ENCODE measurements at places on chromosomes 2 and 18.
A peak's percentile ranks its signal among the peaks of the same experiment; 100 is the strongest.

- DNase-seq = no peak
These were observed 41.5 kb downstream of the HDAC4 start for GRCh38 chr2:239359196-239359912.

DNA sequence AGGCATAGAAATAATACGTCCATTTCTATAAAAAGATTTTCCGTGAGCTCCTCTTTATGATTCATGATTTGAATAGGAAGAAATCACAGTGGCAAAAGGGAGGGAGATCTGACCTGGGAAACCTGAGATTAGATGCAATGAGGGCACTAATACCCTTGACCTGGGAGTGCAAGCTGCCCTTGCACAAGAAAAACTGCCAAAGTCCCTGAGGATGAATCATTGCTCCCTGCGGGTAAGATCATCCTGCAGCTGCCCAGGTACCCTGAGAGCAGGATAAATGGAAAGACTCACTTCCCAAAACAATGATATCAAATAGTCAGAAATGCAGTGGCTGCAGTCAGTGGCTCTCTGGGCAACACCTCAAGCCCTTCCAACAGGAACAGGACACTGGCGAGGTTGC, 11.6 kb downstream of the FHL2 start:
- no peak for DNase-seq

- DNase-seq = no peak
These were observed 87.0 kb upstream of the KCNH7 start for GRCh38 chr2:162925595-162925994.

GRCh38 chr2:18219676-18220075, 340.8 kb downstream of the RDH14 start:
- DNase-seq = no peak

GRCh38 chr2:121688820-121689219, 39.6 kb upstream of the CLASP1 start:
- no peak for DNase-seq

- no peak for DNase-seq
These were observed 94.2 kb upstream of the EPAS1 start for GRCh38 chr2:46202987-46203386.

DNA sequence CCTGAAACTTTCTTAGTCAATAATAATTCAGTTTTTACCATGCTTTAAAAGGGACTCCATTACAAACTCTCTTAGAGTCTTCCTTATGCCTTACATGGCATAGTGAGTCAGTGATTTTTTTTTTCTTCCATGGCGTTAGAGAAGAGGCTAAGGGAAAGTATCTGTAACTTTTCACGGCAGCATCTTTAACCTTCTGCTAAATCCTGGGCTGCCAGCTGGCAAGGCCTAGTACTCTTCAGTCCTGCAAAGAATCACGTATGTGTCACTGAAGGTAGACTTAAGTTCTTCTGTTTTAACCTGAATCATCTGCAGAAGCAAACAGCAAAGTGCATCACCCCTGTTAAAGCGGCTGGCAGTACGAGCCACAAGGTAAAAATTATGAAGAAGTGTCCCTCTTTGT, 286.3 kb upstream of the FN1 start:
- DNase-seq = no peak

DNA sequence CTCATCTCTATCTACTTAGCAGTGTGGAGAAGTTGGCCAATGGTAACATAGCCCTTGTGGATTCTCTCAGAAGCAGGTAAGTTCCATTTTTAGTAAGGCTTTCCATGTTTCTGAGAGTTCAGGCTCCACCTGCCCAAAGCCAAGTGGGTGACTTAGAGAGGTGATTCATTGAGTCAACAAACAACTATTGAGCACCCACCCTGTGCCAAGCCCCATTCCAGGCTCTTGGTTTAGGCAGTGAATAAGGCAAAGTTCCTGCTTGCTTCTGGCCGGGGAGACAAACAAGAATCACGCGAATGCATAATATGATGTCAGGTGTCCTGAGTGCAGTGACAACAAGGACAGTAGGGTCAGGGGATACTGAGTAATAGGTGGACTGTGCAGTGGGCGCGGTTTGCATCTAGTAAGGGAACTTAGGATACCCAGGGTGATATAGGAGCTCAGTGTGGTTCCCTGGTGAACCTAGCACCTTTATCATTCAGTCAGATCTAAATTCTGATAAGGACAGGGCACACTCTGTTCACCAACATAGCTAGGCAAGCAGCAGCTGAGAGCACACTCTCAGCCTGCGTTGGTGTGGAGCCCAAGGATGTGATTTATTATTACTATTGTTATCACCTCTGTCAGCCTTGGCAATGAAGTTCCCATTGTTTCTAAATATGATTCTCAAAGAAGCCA, 31.7 kb upstream of the KCTD1 start:
- no peak for DNase-seq

DNA sequence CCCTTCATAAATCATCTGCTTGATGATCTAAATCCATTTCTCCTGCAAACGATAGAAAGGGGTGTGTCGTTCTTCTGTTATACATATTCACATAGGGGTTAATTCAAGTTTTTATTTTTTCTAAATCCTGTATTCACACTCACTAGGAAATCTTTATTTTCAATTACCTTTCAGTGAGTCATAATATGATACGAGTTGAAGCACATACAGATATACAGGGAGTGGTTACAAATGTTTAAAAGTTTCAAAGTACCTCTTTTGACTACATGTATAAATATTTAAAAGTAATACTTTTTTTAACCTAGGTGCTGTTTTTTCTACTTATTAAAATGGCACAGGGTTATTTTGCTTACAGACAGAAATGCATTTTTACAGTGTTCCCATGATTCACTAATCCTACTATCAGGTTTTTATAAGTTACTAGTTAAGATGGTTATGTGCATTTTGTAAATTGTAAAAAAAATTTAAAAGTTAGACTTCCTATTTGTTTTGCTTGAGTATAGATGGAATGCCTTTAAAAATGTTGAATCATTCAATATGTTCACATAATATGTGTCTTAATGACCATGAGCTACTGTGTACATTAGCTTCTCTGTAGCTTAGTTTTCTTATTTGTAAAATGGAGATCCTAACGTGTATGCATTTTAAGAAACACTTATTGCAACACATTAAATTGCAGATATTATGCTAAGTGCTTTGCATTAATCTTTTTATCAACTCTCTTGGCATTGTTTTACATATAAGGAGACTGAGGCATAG, 1378.1 kb downstream of the DSC3 start:
- DNase-seq = no peak

- peak; percentile 71 for DNase-seq
These were observed 1115.3 kb downstream of the LRP1B start for GRCh38 chr2:141015341-141016047.

DNA sequence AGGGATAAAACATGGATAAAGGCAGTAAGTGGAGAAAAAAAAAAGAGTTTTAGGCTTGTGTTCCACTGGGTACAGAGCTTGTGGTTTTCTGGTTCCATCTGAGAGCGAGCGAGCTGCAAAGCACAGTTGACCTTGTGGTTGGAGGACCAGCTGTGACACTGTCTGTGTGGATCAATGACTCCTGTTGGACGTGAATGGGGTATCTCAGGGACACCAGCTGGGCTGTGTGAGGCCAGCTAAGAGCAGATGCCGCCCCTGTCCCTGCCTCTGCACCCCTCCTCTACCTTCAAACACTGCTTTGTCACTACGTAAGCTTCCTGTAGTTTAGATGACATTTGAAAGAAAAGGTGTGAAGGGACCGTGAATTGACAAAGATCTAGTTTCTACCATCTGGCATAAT, 67.8 kb downstream of the QPCT start:
- DNase-seq = no peak

DNA sequence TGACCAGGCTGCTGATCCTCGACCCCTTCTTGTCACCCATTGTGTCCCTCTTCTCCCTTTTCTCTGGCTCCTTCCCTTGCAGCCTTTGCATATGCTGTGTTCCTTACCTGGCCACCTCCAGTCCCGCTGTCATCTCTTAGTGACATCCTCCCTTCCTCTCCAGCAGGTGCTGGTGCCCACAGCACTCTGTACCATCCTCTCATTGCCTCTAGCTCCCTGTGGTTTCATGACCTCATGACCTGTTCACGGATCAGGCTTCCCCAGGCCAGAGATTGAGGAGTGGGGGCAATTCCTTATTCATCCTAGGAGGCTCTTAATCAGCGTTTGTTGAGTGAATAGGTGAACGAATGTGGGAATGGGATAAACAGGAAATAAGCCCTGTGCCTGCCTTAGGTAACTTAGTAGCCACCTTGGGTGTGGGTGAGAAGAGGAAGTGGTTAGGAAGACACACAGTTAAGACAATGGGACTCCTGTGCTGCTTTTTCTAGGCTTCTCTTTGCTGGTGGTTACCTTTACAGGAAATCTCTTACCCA, 35.5 kb downstream of the ITGA6 start:
- no peak for DNase-seq

- no peak for DNase-seq
These were observed 26.7 kb upstream of the NTSR2 start for GRCh38 chr2:11696736-11697102.

DNA sequence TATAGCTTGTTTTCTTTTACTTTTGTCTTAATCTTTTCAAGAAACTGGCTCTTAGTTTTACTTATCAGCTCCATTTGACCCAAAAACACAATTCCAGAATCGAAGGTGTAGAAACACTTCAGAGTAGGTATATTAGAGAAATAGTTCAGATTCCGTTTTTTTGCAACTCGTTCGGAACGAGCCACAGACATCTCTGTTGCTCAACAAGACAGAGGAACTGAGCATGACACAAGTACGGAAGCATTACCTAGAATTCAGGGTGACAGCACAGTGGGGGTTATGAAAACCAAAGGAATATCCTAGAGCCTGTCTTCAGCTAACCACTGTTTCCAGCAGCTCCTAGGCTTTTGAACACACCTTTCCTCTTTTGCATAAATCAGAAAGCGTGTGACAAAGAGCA, 5.0 kb downstream of the HRH4 start:
- DNase-seq = no peak

DNA sequence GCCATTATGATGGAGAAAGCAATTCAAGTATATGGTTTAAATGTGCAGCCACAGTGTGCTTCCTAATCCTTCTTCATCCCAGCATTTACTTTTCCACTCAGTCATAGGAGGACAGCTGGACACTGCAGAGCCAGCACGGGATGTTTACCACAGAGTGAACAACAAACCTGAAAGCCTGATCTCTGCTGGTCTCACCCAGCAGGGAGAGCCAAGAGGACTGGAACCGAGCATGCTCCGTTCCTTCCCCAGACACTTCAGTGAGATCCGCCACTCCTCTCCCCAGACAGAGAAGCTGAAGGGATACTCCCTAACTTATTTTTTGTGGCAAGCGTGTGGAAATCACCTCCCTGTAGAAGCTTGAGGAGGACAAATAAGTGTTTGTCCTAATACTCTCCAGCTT, 23.2 kb upstream of the GORASP2 start:
- no peak for DNase-seq

DNA sequence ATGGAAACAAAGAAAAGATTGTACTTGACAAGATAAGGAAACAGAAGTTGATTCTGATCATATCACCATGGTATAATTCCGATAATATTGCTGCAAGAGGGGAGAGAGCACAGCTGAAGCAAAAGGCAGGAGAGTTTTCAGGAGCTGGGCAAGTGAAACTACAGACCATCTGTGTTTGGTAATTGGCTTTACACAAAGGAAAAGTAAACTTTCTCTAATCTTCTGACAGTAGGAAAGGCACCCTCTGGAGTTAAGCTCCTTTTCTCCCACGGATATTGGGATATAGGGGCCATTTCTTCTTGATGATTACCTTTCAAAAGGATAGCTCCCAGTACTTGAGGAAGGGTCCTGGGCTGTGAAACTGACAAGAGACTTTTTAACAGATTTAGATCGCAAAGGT, 29.9 kb upstream of the REG3A start:
- DNase-seq = no peak

DNA sequence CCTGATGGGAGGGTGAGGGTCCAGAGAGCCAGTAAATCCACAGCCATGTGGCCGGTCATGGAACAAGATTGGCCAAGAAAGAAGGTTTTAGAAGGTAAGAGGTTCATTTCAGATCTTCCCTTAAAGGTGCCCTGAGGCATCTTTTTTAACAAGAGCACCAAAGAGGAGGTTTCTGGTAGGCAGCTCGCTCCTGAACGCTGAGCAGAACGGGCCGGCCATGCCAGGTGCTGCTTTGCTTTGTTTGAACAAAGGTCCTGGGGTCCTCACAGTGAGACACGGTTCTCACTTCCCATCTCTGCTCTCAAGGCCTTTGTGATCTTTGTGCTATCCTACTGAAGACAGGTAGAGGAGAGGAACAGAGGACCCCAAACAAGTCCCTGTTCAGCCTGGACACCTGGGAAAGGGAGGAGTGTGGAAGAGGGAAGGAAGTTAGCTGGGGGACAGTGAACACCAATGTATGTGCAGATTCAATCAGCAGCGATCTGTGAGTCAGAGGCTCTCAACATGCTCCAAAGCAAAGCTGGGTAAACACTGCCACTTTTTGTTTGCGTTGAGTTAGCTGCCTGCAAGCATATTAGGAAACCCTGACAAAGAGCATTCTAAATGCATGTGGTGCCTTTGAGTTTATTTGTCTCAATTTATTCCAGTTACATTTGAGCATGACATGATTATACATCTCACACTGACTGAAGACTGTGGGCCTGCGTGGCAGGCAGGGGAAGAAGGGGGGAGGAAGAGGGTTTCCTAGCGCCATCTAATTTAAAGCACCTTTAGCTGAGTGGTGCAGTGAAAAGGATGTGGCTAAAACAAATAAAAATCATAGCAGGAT, 102.4 kb downstream of the ASB1 start:
- no peak for DNase-seq

- DNase-seq = no peak
These were observed 273.7 kb downstream of the NOL4 start for GRCh38 chr18:33951031-33951430.

DNA sequence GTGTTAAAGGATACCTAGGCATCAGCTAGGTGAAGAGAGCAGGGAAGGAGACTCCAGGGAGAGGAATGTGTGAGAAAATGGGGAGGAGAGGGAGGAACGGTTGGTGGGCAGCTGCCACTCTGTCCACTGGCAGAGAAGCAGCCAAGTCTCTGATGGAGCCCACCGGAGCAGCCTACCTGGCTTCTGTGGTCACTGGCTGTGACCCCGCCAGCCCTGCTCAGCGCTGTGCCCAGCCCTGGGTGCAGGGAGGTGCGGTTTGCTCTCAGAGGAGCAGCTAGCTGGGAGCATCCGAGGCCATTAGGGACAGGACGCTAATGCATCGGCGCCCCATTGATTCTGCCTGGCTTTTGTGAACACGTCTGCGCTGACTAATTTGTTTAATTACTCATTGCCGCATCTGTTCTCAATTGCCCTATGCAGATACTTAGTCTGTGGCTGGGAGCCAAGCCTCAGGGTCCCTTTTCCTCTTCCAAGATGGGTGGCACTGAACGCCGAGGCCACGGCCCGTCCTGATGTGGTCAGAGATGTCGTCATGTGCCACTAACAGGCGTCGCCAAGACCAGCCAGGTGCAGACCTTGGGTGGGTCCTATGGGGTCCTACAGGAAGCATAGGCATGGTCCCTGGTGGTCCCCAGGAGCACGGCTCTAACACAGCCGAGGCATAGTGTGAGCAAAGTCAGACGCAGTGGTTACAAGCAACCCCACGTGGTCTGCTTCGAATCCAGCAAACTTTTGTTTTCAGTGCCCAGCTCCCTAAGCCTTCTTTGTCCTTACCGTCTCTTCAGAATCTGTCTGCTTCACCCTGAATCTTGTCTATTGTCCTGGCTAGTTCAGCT, 82.0 kb downstream of the RRM2 start:
- no peak for DNase-seq
